Effector memory CD8-positive, alpha-beta T cell (primary cell): ENCODE measurements at places on chromosomes 11 and 22.

GRCh38 chr22:37643225-37643847, 3.9 kb downstream of the SH3BP1 start:
- peak; percentile 89 for DNase-seq
- H3K27ac ChIP-seq = peak overlapping the region; percentile 93
- H3K4me1 ChIP-seq = peaks cover 32% of the 10 kb centered on the region
- peak overlapping the region; percentile 94 for H3K4me3 ChIP-seq
- H3K27me3 ChIP-seq = no peaks in the 10 kb centered on the region
- H3K36me3 ChIP-seq = peaks cover 67% of the 10 kb centered on the region

- DNase-seq = no peak
- no peaks in the 10 kb centered on the region for H3K4me1 ChIP-seq
- no peak overlapping the region for H3K27ac ChIP-seq
- H3K27me3 ChIP-seq = no peaks in the 10 kb centered on the region
- H3K36me3 ChIP-seq = no peaks in the 10 kb centered on the region
- no peak overlapping the region for H3K4me3 ChIP-seq
Observed at GRCh38 chr11:83957038-83957900, 671.1 kb upstream of the CCDC90B start.

- no peak overlapping the region for H3K27ac ChIP-seq
- no peaks in the 10 kb centered on the region for H3K36me3 ChIP-seq
- peaks cover 31% of the 10 kb centered on the region for H3K27me3 ChIP-seq
- no peak for DNase-seq
- H3K4me3 ChIP-seq = no peak overlapping the region
Observed at GRCh38 chr22:36946421-36947158, 33.2 kb downstream of the CSF2RB start.

DNA sequence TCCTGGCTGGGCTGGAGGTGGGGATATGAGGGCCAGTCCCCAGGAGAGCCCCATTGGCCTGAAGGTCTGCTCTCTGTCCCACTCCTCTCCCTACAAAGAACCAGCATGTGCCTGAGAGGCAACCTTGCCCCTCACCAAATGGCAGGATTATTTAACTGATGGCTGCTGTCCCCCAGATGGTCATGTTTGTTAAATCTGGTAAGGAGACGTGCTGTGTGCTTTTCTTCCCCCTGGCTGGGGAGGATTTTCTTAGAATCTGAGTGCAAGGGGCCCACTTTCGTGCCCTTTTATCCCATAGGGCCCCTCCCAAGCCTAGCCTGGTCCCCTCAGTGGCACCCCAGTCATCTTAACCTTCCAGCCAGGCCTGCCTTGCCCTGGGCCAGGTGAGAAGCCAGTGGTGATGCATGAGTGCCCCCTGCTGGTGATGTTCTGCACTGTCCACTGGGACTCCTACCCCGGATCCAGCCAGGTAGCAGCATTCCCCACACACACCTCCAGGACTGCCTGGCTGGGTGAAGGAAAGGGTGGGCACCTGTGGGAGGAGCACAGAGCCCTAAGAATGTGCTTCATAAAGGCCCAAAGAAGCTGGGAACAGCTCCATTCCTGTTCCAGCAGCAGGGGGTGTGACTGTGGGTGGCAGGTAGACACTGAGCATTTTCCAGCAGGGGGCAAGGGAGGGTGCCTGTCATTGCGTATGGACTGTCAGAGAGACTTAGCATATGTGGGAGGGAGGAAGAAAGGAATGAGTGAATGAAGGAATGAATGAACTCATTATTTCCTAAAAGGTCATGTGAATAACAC, 28.9 kb downstream of the MFNG start:
- peaks cover 5% of the 10 kb centered on the region for H3K36me3 ChIP-seq
- H3K4me1 ChIP-seq = no peaks in the 10 kb centered on the region
- H3K27me3 ChIP-seq = no peaks in the 10 kb centered on the region
- DNase-seq = peak; percentile 88
- H3K27ac ChIP-seq = no peak overlapping the region
- H3K4me3 ChIP-seq = no peak overlapping the region

- H3K36me3 ChIP-seq = no peaks in the 10 kb centered on the region
- peaks cover 13% of the 10 kb centered on the region for H3K27me3 ChIP-seq
- DNase-seq = peak; percentile 12
- H3K4me3 ChIP-seq = peak overlapping the region; percentile 42
- H3K4me1 ChIP-seq = no peaks in the 10 kb centered on the region
Observed at GRCh38 chr11:112797648-112798293, 163.4 kb upstream of the NCAM1 start.
